Activated T-cell treated with anti-CD3 and anti-CD28 coated beads for 4 hours (primary cell): ENCODE measurements at places on chromosomes 11 and 22.
A peak's percentile ranks its signal among the peaks of the same experiment; 100 is the strongest.

GRCh38 chr11:69892986-69893555 lies 73.9 kb upstream of the FGF3 start:
- DNase-seq, result no peak

DNA sequence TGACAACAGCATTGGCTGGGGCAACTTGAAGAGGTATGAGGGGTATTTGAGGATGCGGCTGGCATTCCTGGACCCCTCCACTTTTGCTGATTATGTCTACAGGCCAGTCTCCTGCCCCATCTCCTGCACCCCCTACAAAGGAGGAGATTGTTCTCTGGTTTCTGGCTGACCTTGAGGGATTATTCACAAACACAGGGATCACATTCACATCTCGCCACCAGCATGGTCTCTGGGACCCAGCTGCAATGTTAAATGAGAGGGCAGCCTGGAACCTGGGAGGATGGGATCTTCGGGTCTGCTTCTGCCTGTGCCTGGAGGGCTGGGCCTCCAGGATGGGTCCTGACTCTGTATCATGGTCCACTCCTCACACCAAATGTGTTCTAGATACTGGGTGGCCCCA lies 32.8 kb upstream of the MYEOV start:
- no peak for DNase-seq

DNA sequence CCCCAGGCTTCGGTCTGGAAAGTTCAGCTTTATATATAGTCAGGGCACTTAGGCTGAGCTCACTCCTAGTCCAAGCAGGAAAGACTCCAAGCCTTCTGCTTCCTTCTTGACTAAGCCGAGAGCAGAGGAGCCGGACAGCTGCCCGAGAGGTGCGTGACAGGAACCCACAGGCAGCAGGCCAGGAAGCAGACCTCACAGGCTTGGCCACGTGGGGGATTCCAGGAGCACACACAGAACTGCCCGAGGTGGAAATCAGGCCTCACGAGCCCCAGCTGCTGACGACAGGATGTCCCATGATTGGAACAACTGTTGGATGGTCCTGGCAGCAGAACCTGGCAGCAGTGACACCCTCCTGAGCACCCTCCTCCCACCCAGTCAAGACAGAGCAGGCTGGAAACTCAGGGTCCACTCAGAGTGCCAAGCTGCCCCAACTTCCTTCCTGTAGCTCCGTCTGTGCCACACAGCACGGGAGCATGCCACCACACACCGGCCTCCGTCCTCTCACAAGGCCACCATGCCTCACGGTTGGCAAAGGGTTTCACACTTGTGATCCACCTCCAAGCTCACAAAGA lies 5.4 kb downstream of the PLA2G6 start:
- DNase-seq, result no peak

DNA sequence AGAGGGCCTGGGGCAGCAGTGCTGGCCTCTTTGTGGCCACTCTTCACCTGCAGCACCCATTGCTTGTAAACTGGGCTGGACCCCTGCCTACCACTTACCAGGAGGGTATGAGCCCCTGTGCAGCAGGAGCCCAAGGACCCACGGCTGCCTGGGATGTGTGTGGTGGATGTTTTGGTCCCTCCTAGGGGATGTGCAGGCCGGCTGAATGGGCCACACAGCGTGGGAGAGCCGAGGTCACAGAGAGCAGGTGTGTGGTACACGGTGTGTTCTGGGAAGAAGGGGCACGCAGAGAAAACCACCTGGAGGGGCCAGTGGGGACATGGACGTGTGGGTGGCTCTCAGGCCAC lies 19.3 kb upstream of the GNB1L start:
- no peak for DNase-seq

- DNase-seq, result no peak
Observed at GRCh38 chr22:25362883-25363240, 143.4 kb downstream of the CRYBB2 start.

GRCh38 chr11:69771466-69771865 lies 3.7 kb downstream of the FGF4 start:
- DNase-seq, result no peak

DNA sequence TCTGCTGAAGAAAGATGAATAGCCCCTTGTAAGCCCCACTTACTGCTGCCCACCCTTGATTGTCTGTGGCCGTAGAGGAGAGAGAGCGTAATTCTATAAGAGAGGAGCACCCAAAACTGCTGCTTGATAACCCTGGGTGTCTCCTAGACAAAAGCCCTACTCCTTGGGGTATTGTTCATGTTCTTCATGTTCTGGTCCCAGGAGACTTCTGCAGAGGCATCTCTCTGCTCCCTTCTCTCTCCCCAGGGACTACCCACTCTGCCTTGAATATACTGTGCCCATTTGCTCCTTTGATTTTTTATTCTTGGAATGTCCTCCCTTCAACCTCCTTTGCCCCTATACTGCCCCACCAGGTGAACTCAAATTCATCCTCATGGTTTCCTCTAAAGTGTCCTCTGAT lies 417.8 kb upstream of the CADM1 start:
- no peak for DNase-seq

GRCh38 chr11:64443001-64443400 lies 84.0 kb downstream of the RPS6KA4 start:
- DNase-seq, result no peak

- no peak for DNase-seq
Observed at GRCh38 chr11:128749974-128750373, 56.1 kb downstream of the FLI1 start.

DNA sequence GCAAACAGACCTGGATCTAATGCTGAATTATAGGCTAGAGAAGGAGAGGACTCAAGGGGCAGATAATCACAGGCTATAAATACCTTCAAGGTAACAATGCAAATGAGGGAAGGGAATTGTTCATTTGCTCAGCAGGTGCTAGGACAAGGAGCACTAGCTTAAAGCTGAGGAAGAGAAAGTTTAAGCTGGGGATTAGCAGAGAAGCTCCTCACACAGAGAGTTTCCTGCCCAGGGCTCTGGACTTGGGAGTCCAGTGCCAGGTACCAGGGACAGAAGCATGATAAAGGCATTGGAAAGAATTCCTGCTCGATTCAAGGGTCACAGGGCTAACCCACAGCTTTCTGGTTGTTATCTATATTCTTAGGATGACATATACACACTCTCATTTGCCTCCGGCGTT lies 509.9 kb downstream of the NTM start:
- no peak for DNase-seq

GRCh38 chr11:8287703-8288102 lies 24.0 kb upstream of the LMO1 start:
- no peak for DNase-seq

- no peak for DNase-seq
Observed at GRCh38 chr22:44677871-44678555, 24.0 kb upstream of the PRR5 start.

GRCh38 chr11:110072930-110073329 lies 20.3 kb upstream of the ZC3H12C start:
- DNase-seq, result no peak

- no peak for DNase-seq
Observed at GRCh38 chr11:18502352-18502751, 24.4 kb downstream of the TSG101 start.

GRCh38 chr11:2511421-2512369 lies 66.9 kb downstream of the KCNQ1 start:
- no peak for DNase-seq

DNA sequence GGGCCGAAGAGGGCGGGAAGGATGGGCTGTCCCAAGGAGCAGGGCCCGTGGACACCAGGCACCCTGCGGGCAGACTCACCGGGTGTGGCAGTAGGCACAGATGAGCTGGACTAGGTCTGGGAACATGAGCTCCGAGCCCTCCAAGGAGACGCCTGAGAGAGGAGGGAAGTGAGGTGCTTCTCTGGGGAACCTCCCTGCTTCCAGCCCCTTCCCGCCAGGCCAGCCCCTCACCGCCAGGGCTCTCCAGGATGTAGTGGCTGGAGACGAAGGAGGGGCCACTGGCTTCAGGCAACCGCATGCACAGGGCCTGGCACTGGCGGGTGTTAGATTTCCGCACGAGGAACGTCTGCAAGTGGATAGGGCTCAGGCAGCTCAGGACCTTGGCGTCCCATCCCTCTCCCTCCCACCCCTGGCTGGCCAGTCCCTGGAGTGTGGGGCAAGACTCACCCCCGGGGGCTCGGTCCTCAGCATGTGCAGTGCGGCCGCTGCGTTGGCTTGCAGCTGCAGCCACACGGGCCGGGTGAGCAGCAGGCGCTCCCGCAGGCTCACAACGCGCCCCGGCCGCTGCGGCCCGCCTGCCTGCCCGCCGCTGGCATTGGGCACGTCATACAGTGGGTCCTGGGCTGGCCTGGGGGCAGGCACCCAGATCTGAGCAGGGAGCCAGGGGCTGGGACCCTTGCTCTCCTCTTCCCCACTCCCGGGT lies 552 bp downstream of the RIN1 start:
- DNase-seq, result no peak

DNA sequence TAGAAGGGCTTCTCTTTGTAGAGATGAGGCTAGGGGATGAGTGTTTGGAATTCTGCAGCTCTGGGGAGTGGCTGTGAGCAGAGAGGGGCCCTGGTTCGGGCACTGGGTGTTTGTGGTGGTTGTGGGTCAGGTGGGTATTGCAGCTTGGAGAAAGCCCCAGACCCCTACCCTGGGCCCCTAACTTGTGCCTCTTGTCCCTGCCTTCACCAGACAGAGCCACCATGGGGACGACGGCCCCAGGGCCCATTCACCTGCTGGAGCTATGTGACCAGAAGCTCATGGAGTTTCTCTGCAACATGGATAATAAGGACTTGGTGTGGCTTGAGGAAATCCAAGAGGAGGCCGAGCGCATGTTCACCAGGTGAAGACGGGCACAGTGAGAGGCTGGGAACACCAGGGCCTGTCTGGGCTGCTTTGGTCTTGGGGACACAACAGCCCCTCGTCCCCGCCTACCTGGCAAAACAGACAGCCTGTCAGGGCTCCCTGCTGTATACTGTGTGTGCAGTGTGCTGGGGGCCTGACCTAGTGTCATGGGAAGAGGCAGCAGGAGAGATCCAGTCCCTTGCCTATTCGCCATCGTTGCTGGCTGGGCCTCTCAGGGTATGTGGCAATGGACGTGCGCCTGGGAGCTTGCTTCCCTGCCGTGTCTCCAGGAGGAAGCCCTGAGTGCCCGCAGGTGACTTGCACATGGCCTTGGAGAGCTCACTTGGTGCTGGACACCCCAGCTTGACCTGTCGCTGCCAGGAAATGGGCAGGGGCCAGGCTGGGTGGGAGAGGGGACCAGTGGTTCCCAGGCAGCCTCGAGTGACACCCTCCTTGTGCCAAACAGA lies 4.3 kb downstream of the INCENP start:
- DNase-seq, result no peak

GRCh38 chr11:63478896-63479295 lies 12.1 kb downstream of the PLAAT5 start:
- DNase-seq, result peak; percentile 43

GRCh38 chr11:18594999-18595749 lies 4.4 kb upstream of the MISFA start:
- no peak for DNase-seq

DNA sequence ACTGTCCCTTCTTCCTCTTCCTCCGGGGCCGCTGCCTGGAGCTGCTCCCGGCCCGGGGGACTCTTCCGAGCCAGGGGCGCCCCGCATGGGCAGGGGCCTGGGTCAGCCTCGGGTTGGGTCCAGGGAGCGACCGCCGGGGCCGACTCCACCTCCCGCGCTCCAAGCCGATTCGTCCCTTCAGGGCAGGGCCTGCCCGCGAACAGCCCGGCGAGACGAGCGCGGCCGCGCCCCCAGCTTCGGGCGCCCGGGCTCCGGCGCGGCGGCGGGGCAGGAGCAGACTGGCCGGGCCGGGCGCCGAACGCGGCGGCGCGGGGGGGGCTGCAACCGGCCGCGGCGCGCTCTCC lies at the start of gene LARGE1:
TSS of gene LARGE1 (minus strand) at position 280 of the 344 bp plus-strand sequence.
- no peak for DNase-seq

- DNase-seq, result no peak
Observed at GRCh38 chr11:126992804-126993111, 7.8 kb downstream of the KIRREL3 start.

DNA sequence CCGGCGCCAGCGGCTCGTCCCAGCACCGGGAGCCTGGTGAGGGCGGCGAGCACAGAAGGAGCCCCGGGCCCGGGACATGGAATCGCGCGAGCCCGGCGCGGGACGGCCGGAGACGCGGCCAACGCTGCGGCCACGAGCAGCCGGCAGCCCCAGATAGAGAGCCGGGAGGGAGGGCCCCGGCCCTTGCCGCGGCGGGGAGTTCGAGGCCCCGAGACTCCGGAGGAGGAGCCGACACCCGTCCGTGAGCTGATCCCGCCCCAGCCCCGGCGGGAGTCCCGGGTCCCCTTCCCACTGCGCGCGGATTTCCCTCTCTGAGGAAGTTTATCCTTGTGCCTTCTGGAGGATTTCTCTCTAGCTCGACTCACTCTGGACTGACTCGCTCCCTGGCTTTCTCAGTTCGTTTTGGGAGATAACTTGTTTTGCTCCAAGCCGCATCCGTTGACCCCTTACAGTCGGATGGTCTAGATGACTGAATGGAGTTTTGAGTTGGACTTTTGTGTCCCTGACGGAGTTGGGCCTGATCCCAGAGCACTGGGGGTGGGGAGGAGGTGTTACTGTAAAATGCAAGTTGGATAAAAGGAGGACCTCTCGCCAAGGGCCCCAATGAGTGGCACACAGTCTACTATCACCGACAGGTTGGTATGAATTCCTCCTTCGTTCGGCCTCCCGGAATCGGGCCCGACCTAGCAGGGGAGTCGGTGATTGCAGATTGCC lies 585 bp downstream of the ARHGEF12 start:
- peak; percentile 5 for DNase-seq

DNA sequence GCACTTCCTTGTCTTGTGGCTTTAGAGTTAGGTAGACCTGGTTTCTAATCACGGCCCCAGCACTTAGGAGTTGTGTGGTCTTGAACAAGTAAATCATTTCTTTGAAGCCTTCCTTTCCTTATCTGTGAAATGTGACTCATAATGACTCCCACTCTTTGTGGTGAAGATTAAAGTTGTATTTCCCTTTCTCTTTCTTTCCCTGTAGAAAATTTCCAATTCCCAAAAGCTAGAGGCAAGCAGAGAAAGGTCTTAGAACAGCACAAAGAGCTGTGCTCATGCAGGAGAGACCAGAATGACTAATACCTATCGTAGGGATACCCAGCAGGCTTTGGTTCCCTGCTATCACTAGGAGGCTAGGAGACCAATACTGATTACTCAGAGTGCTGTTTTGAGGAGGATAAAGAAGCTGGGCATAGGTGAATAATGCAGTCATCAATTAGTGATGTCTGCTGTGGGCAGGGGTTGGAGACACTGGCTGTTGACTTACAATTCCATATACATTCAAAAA lies 270.7 kb upstream of the SYN3 start:
- DNase-seq, result no peak

DNA sequence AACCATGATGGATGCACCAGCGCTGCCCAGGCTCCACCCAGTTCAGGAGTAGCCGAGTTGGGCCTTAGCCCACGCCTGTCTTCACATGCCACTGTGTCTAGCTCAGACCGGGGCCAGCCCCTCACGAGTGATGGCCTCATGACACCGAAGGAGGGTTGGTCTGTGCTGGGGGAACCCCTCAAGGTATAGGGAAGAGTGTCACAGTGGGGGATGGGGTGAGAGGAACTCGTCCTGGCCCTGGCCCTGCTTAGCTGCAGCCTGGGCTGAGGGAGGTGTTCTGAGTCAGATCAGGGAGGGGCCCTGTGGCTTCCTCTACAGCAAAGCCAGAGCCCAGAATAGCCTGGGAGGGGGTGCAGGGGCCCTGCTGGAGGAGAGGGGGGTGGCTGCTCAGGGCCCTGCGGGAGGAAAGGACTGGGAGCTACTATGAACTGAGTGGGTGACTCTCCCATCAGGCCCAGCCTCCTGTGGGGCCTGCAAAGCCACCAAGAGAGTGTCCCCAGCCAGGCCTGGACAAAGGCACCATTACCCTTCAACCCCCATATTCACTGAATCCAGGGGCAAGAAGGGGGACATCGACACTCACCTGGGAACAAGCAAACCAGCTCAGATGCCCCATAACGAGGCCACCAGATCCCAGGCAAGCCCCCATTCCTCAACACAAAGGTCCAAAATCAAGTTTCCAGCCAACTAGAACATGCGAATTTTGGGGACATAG lies 41.2 kb downstream of the IGLL5 start:
- DNase-seq, result no peak
